Endothelial cell (in vitro differentiated cells): ENCODE measurements at places on chromosomes 16 and 17.

GRCh38 chr16:49129935-49130334 is 151.7 kb downstream of the CBLN1 start:
- no peak for DNase-seq

- no peak for DNase-seq
Measured at GRCh38 chr17:75906143-75906884, 1.6 kb upstream of the MRPL38 start.

DNA sequence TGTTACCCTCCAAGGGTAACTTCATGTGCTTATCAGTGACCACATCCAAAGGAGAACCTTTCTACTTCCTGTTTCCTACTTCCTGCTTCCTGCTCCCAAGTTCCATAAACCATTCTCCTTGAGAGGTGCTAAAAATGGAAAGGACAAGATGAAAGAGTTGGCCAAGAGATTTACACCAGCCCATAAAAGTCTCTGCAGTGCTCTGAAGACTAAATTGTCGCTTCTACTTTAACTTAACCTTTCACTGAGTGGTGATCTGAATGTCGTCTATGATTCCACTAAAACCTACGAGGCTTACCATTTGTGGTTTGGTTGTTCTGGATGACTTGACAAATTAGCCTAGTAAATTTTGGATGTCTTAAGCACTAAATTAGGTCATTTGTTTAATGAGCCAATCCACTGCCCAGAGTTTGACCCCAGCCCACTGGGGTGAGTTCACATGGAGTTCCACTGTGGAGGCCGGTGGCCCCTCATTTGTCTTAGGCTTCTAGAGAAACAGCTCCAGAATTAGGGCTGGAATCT is 333.1 kb downstream of the FOXL1 start:
- no peak for DNase-seq

DNA sequence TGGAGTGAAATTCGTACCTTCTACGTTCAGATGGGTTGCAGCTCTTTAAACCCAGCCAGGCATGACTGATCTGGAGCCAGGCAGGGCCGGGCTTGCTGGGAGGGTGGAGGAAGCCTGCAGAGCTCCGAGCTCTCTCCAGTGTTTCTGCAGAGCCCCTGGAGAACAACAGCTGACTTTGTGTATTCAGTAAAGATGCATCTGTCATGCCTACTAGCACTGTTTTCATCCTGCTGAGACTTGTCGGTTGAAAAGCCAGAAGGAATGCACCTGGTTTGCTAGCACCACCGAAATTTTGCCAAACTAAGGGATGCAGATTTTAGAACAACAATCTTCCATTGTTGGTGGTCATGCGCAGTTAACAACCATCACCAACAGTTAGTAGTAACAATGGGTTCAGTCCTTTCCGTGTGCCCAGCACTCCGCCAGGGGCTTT is 22.4 kb upstream of the SCNN1B start:
- DNase-seq, result no peak

DNA sequence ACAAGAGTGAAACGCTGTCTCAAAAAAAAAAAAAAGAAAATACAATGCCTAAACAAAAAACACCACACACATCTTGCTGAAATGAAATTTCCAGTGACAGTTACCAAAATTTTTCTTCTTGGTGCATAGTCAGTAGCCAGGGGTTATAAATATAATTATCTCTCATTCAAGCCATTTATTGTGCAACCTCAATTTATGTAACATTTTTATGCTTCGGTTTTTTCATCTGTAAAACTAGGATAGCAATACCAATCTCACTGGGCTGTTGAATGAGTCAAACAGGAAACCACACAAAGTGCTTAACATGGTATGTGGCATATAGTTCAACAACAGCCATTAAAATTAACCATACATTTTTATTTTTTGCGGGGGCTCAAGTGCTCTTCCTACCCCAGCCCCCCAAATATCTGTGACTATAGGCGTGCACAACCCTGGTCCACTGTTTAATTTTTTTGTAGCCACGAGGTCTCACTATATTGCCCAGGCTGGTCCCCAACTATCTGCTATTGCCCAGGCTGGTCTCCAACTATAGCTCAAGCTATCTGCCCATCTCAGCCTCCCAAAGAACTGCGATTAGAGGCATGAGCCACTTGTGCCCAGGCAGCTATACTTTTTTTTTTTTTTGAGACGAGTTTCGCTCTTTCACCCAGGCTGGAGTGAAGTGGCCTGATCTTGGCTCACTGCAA is 2.6 kb downstream of the COG4 start:
- no peak for DNase-seq

- no peak for DNase-seq
Measured at GRCh38 chr17:43463241-43463640, 20.5 kb upstream of the DHX8 start.
